ENCODE measurements at places on chromosomes 4 and X. TPM values are rescaled to one million over a fixed set of nuclear protein-coding genes. Genes with fewer than 3 reads are reported as not detected.
A peak's percentile ranks its signal among the peaks of the same experiment; 100 is the strongest.

UGT2B15 gene
- total RNA-seq, result not detected

HOPX gene
- total RNA-seq, result 16.5 TPM

SOX3 gene
- total RNA-seq, result not detected

POF1B gene
- not detected for total RNA-seq

NLRP2B gene
- not detected for total RNA-seq

TMEM156 gene
- 11.7 TPM for total RNA-seq

ZGRF1 gene
- total RNA-seq, result 37.3 TPM

DUSP9 gene
- total RNA-seq, result 0.08 TPM

GRCh38 chrX:130110379-130111219, at the start of gene ELF4:
TSS of gene ELF4 (minus strand) at chrX:130110497. CDS start at chrX:130081330, 29,167 bp downstream.
- DNase-seq, result peak; percentile 66

GRCh38 chr4:146338512-146338911, 124.2 kb downstream of the REELD1 start:
- no peak for DNase-seq

DNA sequence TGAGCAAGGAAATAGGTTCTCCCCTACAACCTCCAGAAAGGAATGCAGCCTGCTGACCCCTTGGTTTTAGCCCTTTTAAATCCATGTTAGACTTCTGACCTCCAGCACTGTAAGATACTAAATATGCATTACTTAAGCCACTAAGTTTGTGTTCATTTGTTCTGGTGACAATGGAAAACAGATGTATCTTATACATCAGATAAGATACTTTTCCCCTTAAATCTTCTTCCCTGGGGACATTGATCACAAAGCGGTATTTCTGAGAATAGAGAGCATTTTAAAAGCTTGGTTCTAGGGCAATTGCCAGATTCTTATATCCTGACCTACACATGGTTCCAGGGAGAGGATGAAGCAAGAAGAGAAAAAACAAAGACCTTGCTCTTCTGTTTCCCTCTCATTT, 6.5 kb upstream of the TMEM184C start:
- no peak for DNase-seq

- no peak for DNase-seq
Measured at GRCh38 chr4:105196523-105197145, 50.0 kb downstream of the TET2 start.

- DNase-seq, result no peak
Measured at GRCh38 chr4:164613256-164613655, 140.7 kb upstream of the SMIM31 start.

DNA sequence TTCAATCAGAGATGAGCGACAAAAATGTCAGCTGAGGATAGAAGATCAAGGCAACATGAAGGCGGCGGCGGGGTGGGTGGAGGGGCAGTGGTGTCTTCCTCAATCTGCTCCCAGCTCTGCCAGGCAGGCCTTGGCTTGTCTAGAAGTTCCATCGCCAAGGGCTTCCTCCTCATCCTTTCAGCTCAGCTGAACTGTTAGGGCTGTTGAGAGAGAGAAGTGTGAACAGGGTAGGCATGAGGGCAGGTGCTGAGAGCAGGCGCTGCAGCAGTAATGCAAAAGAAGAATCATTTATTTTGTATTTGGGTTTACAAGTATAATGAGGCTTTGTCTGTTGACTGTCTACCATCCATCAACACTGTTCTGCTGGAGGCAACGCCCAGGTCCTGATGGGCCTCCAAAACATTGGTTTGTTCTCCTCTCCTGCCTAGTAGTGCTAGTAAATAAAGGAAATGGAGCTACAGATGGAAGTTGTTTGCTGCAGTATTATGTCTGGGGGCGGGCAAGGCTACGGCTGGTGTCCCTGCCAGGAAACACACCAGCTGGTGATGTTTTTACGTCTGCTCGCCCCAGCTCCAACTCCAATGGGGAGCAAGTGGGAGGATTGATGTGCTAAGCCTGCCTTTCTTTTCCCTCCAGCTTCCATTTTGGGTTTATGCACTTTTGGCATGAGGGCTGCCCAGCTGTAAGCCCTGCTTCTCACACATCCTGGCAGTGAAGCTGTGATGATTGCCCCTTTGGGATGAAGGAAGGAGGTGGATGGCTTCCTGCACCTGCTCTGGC, 139.4 kb upstream of the BOD1L1 start:
- no peak for DNase-seq

DNA sequence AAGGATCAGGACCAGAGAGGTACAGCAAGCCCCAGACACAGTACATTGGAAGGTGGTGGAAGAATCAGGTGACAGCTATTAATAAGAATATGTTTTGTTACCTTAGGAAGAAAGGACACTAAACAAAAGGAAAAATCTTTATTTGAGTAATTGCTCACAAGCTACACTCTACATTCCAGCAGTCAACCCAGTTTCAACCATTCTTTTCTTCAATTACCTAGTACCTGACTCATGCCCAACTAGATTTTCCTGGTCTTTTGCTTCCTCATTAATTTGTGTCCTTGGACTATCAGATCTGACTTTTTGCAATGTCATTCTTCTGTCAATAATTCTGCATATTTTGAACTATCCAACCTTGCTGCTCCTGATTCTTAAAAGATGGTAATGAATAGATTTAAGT, 22.5 kb upstream of the GLRA2 start:
- no peak for DNase-seq

DNA sequence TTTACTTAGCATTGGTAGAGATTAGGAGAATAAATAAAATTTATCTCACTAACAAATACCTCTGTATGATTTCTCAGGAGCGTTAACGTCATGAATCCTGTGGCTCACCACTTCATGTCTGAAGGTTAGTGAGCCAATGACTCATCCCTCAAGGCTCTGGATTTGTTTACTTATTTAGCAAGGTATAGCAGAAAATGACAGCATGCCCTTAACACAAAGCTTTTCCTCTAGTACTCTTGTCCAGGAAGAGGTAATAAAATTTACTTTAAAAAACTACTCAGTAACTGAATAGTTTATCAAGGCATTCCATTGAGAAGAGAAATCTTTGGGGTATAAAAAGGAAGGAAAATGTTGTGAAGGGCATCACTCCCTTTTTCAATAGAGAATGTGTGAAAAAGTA, 823.8 kb downstream of the CCSER1 start:
- DNase-seq, result no peak

GRCh38 chr4:128371876-128372275, 84.3 kb upstream of the PGRMC2 start:
- DNase-seq, result no peak

GRCh38 chrX:108097380-108097779, 5.8 kb downstream of the ATG4A start:
- DNase-seq, result no peak

DNA sequence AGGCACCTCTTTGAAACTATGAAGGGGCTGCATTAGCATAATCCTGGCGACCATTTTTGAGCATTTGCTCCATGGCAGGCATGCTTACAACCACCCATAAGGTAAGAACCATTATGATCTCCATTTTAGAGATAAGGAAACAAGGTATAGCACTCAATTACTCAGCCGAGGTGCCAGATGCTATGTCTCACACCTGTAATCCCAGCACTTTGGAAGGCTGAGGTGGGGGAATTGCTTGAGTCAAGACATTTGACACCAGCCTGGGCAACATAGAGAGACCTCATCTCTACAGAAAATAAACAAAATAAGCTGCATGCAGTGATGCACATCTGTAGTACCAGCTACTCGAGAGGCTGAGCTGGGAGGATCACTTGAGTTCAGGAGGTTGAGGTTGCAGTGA, 43.6 kb downstream of the TIGD4 start:
- DNase-seq, result no peak

DNA sequence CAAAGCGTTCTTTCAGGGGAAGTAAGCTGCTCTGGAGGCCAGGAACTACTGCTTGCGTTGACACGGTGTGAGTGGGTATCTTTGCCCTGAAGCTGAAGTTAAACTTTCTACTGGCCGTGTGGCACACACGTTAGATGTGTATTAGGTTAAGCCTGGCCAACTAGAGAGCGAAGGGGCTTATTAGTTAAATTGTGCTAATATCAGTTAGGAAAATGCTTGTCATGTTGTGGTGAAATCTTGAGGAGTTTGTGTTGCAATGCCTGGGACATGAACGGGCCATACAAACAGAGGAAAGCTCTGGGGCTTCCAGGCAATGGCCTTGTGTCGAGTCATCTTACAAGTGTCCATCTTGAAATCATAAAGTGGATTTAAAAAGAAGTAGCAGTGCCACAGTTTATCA, 62.6 kb downstream of the NSUN7 start:
- DNase-seq, result no peak

DNA sequence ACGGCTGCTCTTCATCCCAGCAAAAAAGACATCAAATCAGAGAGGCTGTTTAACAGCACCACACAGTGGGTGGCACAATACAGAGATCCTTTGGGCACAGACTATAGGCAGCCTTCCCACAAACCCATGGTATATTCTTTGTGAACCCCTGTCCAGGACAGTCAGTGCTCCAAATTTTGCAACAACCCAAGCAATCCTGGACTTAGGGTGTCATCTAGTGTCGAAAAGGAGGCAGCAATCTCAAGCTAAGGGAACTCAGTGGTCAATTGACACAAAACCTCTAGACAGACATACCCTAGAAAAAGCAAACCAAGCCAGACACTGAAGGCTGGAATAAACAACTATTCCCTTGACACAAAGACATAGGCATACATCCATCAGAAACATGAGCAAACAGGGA, 137.4 kb downstream of the BMP15 start:
- no peak for DNase-seq

GRCh38 chr4:158670975-158671664, 567 bp downstream of the C4orf46 start:
- DNase-seq, result peak; percentile 72

- peak; percentile 6 for DNase-seq
Measured at GRCh38 chrX:149937871-149938426, 342 bp downstream of the EOLA2 start.

DNA sequence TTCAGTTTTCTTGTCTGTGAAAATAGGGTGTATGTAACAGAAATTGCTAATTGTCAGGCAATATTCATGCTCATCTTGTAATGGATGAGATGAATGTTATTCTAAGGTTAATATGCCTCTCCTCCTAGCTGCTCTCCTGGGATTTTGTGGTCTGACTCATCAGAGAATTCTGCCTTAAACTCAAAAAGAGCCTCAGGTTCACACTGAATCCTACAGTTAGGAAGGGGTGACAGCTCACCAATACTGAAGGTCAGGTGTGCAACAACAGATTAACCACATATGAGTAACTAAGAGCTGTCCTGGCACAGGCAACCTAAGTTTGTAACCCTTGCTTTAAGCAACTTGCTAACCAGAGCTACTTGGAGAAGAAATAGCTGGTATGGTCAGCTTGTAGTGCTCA, 197.7 kb downstream of the SPATA18 start:
- no peak for DNase-seq

Data from activated naive CD8-positive, alpha-beta T cell treated with anti-CD3 and anti-CD28 coated beads for 36 hours (primary cell).